Activated CD4-positive, alpha-beta T cell treated with anti-CD3 and anti-CD28 coated beads for 24 hours (primary cell): ENCODE measurements at places on chromosomes 16 and 17.

- DNase-seq = no peak
Measured at GRCh38 chr17:62899361-62899760, 66.7 kb upstream of the TANC2 start.

DNA sequence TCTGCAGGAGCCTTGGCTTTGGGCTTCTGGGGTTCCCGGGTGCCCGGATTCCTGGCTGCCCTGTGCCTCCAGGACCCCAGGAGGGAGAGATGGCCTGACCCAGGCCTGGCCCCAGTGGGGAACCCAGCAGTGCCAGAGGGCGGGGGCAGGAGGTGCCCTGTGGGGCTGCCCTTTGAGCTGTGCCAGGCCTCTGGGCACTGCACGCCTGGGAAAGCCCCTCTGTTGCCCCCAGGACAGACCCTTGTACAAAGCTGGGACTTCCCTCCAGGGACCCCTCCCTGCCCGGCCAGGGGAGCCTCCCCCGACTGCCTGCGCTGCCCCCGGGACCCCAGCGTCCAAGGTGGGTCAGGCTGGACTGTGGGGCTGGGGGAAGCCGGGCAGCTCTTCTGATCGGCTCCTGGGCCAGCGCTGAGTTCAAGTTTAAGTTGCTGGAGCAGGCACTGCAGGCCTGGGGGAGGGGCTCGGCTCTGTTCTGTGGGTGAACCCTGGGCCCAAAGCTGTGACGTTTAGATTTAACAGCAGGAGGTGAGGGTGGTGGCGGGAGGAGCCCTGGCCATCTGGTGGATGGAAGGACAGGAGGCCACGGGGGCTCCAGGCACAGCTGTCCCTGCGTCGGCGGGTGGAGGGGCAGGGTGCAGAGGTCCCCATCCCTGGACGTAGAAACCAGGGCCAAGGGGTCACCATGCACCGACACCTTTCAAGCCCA, 27.6 kb upstream of the C1QTNF8 start:
- DNase-seq = no peak

DNA sequence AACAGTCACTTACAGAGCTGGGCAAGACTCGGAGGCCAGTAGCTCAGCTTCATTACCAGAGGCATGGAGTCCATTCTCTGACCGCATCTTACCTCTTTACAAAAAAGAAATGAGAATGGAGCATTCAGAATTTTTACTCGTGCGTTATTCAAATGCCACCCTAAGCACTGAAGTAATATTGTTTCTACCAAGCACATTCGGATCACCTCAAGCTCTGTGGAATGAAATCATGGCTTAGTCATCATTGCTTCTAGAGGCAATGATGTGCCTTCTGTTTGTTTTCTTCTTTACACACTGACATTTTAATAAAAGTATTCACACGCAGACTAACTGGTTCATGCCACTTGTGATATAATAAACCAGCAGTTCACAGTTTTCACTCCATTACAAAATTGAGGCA, 206.8 kb downstream of the PHKB start:
- DNase-seq = no peak

GRCh38 chr16:1656808-1657617, 21.1 kb upstream of the JPT2 start:
- no peak for DNase-seq

DNA sequence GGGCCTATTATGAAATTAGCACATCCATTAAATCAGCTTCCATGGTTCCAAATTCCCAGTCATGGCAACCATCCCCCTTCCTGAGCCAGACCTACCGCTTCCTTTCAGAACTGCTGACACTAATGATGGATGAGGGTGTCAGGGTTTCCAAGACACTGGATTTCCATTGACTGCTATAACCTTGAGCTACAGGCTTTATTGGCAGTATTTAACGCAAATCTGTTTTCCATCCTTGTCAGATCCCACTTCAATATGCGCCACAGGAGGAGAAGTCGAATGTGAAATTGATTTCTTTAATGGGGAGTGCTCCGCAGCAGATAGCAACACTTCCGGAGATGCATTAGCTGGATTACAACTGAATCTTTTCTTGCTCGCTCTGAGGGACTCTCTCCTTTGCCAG, 197.1 kb downstream of the HS3ST4 start:
- no peak for DNase-seq

DNA sequence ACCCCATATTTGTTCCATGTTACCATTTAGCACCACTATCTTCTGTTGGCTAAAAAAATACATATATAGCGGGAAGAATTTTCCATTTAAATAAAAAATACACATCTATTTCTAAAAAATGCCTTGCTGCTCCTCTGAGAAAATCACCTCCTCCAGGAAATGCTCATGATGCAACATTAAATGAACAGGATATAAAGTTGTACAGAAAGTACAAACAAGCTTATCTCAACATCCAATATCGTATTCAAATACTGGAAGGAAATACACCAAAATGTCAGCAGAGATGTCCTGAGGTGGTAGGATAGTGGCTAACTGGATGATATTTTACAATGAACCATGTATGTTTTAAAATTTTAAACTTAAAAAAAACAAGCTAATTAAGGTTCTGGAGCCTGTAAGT, 21.3 kb downstream of the GNA13 start:
- DNase-seq = no peak

DNA sequence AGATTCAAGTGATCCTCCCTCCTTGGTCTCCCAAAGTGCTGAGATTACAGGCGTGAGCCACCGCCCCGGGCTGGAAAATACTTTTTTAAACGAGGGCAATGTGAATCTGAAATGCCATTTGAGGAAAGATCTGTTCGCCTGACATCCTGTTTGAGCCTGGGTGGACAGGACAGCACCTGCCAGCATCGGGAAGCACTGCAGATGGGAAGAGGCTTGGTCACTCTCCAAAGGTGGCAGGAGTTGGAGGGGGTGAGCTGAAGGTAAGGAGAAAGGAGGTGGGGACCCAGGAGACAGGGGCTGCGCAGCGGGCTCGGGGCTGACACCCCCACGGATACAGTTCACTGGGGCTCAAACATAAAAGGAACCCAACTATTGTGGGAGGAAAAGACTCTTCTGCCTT, 3.9 kb upstream of the BIRC5 start:
- DNase-seq = no peak

DNA sequence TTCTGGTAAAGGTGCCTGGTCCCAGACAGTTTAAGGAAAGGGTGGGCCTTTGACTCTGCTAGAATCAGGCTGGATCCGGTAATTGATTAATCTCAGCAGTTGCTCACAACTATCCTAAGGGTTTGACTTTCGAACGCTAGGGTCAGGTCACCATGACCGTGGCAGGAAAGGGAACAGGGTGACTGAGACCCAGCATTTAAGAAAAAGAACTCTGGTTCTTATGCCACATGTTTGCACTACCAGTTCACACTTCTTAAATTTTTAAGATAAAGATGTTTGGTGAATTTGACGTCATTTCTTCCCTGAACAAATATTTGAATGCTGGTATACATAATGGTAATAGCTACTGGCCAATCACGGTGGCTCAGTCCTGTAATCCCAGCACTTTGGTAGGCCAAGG, 52.2 kb downstream of the TEX14 start:
- no peak for DNase-seq

DNA sequence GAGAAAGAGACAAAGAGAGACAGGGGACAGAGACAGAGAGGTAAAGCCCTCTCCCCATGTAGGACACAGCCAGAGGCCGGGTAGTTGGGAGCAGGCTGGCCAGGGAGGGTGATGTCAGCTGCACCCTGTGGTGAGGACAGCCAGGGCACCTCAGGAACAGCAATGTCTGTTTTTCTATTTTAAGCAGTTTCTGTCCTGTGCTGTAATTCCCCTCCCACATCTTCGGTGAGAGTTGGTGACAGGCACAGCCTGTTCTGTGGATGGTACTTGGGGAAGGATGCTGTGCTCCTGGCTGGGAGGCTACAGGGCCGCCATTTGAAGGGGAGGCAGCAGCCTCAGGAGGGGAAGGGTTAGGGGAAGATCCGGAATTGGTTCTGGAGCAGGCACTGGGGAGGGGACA, 163.5 kb downstream of the SDK2 start:
- DNase-seq = no peak

GRCh38 chr16:86818671-86819532, 240.6 kb downstream of the FOXL1 start:
- DNase-seq = no peak

DNA sequence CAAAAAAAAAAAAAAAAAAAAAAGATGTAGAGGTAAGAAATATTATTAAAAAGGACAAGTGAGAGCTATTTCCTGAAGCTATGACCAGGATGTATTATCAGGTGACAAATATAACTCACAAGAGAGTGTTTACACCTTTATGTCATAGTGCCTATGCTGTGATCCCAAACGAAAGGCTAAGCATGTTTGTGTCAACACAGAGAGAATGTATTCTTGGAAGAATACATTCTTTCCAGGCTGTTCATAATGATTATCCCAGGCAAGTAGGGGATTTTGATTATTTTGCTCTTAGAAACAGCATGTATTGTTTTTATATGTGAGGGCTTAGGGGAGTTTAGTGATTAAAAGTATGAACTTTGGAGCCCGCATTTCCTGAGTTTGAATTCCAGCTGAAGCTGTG, 175.0 kb downstream of the SPECC1 start:
- DNase-seq = no peak

GRCh38 chr17:77458202-77459017, 317.6 kb downstream of the SEC14L1 start:
- no peak for DNase-seq

- DNase-seq = peak; percentile 56
Measured at GRCh38 chr17:74671031-74671771, 41.5 kb downstream of the CD300LF start.

- DNase-seq = no peak
Measured at GRCh38 chr16:70725912-70726828, 40.3 kb upstream of the MTSS2 start.

DNA sequence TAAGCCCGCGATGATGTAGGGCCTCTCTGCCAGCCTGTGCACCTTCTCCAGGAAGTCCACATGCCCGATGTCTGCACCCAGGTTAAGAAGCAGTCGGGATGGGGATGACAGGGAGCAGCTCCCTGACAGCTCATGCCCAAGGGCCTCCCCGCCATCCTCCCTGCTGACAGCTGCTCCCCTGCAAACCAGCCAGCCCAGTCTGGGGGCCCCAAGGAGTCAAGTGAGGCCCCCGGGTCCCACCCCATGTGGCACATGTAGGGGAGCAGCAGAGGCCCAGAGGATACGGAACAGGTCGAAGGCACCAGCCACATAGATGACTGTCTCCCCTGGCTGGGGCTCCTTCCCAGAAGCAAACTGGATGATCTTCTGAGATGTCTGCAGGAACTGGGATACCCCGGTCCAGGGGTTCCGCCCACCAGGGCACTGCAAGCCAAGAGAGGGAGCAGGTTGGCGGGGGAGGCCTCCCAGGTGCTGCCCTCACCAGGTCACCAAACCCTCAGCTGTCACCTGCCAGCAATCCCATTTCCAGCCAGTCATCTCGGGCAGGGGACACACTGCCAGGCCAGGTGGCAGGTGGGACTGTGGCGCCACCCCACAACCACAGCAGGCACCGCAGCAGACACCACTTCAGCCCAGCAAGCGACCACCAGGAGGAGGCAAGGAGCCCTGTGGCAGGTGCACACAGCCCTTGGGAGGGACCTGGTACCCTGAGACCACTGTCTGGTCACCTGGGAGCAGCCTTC, 4.6 kb downstream of the PCYT2 start:
- no peak for DNase-seq

- DNase-seq = no peak
Measured at GRCh38 chr16:67173808-67174705, 3.7 kb downstream of the NOL3 start.

- DNase-seq = no peak
Measured at GRCh38 chr17:42243493-42243982, 32.7 kb downstream of the STAT5B start.

GRCh38 chr17:7477392-7478275, 1.8 kb downstream of the ZBTB4 start:
- DNase-seq = no peak

GRCh38 chr16:85614338-85615013, 1.4 kb downstream of the GSE1 start:
- no peak for DNase-seq

DNA sequence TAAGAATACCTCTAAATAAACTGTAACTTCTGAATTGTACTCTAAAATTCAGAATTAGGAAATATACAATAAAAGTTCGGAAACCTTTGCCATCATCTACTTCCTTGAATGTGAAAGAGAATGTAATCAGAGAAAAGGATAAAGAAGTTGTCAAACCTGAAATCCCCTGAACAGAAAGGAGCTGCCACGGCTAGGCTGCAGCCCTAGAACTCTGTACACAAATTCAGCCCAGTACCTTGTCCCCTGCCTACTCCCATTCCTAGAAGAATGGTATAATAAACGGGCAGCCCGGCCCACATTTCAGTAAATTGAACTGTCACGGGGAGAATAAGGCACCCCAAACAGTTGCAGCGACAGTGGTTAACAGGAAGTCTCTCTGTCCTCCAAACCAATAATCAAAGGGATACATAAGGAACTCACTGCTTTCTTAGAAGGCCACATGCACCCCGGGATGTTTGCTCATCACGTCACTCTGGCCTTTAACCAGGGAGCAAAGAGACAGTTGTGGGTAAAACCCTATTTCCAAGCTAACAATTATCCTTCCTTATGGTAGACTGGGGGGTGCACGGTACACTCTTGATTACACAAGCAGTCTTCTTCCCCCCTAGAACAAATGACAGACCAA, 24.3 kb upstream of the RFFL start:
- DNase-seq = no peak

GRCh38 chr17:5092218-5093010, 14.1 kb downstream of the ZFP3 start:
- DNase-seq = no peak

- no peak for DNase-seq
Measured at GRCh38 chr17:29661213-29661612, 38.5 kb upstream of the CORO6 start.

GRCh38 chr16:63244631-63245030, 1208.4 kb upstream of the CDH8 start:
- DNase-seq = no peak

DNA sequence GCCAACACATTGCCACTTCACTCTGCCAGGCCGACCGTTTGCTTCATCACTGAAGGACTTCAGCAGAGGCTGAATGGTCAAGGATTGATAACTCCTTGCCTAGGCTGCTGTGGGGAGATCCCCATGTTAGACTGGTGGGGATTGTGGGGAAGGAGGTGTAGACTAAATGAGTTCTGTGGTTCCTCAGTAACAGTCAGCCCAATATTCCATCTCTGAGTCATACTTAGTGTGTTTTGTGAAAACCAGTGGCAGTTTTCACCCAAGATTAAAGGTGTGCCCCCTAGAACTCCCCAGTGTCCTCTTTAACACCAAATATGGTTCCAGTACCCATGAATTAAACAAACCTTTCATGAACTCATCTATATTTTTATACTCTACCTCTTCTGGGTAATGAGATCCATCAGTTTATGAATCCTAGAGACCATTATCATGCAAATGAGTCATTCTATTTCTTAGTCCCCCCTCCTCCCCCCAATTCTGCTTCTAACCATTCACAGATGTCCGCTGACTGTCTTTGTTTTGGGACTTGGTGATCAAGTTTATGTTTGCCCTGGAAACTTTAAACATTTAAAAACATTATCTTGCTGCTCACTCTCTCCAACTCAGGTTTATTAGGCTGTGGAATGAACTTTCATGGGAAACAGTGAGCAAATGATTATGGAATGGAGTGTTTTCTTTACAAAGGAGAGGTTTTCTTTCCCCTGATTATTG, 66.8 kb upstream of the GAS7 start:
- no peak for DNase-seq
